ENCODE measurements at places on chromosomes 6 and 20.

- DNase-seq = no peak
Measured at GRCh38 chr6:113111550-113111949, 745.6 kb upstream of the MARCKS start.

- no peak for DNase-seq
Measured at GRCh38 chr6:111626441-111626840, 20.8 kb upstream of the TRAF3IP2 start.

DNA sequence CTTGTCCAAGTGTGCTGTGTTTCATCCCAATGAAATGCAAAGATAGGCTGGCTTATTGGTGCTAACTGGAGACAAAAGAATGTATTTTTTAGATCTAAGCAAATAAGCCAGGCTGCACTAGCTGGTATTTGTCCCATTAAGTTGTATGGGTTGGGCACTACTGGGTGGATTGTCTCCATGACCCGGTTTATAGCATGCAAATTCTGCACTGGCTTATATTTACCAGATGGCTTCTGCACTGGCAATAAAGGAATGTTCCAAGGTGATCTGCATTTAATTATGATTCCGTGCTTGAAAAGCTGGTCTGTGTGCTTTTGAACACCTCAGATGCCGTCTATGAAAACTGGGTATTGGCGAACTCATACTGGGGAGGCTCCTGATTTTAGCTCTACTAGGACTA, 61.4 kb upstream of the MOCS1 start:
- DNase-seq = no peak

- no peak for DNase-seq
Measured at GRCh38 chr6:166078294-166078693, 89.4 kb downstream of the TBXT start.

DNA sequence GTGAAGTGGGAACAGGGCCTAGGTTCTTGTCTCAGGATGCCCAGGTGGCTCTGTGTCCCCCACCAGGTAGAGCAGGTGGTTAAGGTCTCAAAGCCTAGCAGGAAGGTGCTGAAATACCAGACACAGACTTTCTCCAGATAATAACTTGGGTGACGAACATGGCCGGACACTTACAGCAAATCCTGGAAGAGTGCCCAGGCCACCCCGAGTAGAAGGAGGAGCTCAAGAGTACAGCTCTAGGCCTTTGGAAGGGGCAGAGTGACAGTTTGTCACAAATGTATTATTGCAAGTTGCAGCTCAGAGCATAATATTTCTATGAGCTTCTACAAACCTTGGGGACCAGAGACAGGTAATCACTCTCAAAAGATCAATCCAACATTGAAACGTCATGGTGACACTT, 251.6 kb upstream of the SOX4 start:
- DNase-seq = no peak

GRCh38 chr6:163554663-163555062, 140.1 kb downstream of the QKI start:
- peak; percentile 64 for DNase-seq

GRCh38 chr20:46021361-46022359, 7.4 kb upstream of the SLC12A5 start:
- DNase-seq = peak; percentile 93

GRCh38 chr6:34227761-34228421, 8.8 kb upstream of the HMGA1 start:
- no peak for DNase-seq

- DNase-seq = no peak
Measured at GRCh38 chr6:73558624-73559398, 38.0 kb upstream of the EEF1A1 start.

DNA sequence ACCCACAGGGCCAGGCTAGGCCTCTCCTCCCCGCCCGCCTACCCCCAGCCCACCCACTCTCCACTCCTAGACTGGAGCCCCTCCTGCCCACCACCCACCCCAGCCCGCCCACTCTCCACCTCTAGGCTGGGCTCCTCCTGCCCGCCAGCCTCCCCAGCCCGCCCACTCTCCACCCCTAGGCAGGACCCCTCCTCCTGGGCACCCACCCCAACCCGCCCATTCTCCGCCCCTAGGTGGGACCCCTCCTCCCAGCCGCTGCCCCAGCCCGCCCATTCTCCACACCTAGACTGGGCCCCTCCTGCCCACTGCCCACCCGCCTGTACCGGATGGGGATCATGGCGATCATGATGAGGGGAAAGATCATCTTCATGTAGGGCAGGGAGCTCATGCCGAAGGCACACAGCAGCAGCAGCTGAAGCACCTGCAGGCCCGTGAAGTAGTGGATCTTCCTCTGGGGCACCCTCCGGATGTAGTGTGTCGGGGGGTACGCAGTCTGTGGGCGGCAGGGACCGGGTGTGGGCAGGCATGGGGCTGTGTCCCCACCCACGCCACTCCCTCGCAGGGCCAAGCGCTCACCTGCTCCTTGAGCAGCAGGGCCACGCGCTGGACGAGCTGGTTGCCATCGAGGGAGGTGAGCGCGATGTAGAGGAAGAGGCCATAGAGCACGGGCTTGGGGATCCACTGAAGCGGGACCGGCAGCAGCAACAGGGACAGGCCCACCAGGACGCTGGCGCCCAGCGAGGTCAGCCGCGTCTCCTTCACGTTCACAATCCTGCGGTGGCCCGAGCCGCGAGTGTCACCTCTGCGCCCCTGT, 10.8 kb downstream of the SLC4A11 start:
- no peak for DNase-seq

DNA sequence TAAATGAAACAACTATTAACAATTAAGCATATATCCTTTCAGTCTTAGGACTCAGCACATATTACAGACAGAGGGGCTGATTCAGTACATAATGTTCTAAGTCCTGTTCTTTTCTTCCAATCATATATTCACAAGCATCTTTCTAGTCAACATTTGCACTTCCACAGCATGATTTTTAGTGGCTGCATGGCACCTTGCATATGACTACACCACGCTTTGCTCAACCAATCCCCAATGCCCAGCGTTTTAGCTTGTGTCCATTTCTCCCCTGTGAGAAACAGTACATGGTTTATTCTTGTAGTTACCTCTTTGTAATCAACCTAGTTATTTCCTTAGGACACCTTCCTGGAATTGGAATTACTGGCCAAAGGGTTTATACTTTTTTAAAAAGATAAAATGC, 33.2 kb downstream of the AAR2 start:
- no peak for DNase-seq

- DNase-seq = peak; percentile 53
Measured at GRCh38 chr20:11791835-11792567, 125.7 kb upstream of the BTBD3 start.

- DNase-seq = no peak
Measured at GRCh38 chr6:160962835-160963623, 28.5 kb upstream of the MAP3K4 start.

DNA sequence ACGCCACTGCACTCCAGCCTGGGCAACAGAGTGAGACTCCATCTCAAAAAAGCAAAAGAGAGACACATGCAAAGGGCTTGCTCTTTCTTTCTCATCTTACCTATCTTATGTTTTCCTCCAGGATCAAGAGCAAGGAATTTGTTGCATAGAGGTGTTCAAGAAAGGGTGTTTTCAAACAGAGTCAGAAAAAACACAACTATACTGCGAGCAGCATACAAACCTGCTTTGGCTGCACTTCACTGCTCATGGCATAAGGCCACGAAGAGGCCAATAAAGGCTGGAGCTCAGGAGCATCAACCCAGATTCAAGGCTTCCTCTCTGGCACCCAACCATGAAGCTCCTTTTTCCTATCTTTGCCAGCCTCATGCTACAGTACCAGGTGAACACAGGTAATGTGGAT, at the start of gene DEFB129:
Gene DEFB129, plus strand, starts transcription at position 301 of the 400 bp plus-strand sequence. Its CDS starts 31 bp downstream, at position 332.
- DNase-seq = no peak

GRCh38 chr6:4369616-4370015, 234.2 kb upstream of the ECI2 start:
- DNase-seq = no peak

DNA sequence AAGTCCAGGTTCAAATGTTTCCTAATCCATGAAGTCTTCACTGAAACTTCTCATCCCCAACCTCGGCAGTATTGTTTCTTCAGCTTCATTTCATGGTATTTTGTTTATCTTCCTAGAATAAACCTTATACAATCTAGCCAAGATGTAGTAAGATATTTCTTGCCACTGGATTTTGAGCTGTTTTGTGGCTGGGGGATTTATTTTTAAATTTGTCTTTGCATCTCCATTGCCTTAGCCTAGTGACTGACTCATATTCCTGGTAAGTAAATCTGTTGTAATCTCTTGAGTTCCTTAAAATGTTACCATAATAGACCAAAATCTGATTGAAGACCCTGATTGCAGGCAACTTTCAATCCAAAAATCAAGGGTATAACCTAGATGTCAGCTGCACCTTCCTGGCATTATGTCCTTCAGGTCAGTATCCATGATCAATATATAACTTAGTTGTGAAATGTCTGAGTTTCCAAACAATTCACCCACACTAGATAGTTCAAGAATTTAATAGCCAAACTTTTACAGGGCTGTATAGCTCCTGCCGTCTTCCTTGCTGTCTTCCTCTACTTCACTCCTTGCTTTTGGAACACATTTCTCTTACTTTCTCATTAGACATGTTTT, 4.7 kb upstream of the TRMT11 start:
- no peak for DNase-seq

- DNase-seq = no peak
Measured at GRCh38 chr6:170057034-170057734, 233.7 kb downstream of the DLL1 start.

- DNase-seq = no peak
Measured at GRCh38 chr6:74671558-74672025, 534.3 kb downstream of the COL12A1 start.

- peak; percentile 18 for DNase-seq
Measured at GRCh38 chr20:51446656-51447055, 95.9 kb downstream of the NFATC2 start.

DNA sequence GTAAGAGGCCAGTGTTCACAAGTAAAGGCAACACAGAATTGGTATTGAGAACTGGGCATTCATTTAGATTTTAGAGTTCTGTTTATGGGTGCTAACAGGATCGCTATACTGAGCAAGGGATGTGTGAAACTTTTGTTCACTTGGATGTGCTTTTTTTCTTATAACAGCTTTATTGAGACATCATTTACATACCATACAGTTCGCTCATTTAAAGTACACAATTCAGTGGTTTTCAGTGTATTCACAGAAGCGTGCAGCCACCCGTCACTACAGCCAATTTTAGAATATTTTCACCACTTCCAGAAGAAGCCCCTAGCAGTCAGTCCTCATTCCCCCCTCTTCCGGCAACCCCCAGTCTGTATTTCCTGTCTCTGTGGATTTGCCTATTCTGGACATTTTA, 48.7 kb downstream of the GFRA4 start:
- no peak for DNase-seq

DNA sequence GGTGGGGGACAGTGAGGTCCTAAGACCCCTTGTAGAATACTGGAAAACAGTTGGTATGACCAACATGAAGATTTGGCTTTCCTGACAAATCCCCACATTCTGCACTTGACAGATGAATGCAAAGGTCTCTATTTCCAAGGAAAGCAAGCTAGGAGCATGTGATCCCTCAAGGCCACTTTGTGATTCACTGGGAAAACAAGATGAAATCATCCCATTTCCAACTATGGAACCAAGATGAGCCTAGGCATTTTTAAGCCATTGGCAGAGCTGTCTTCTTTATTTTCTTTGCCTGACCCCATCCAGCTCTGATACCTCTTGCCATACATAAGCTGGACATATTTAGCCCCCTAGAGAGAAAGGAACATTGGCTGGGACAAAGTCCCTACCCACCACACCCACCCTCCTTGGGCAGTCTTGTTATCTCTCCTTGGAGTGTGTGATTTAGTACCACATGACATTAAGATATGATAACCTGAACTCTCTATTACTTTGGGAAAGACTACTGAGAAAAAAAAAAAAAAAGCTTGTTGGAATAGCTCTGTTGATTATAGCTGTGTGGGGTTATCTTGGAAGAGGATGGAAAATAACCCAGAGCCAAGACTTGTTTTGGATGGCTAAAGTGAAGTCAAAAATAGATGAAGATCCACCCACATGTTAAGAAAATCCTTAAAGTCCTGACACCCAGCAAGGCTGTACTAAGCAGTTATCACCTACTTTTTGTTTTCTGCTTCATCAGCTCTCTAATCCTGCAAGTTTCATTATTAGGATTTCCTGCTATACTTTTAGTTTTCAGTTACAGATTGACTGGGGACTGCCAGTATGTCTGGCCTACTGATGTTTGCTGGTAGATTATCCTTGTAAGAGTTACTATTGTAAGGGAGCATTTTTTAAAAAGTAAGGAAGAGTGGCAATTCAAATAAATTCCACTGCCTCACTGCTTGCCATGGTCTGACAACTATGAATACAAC, 90.1 kb upstream of the PREP start:
- DNase-seq = no peak

- DNase-seq = no peak
Measured at GRCh38 chr6:11362564-11362963, 130.1 kb upstream of the NEDD9 start.
